Heart right ventricle (tissue), 16 donors: ENCODE measurements at places on chromosomes 2 and 18. TPM values are rescaled to one million over a fixed set of nuclear protein-coding genes. Genes with fewer than 3 reads are reported as not detected.

The GKN1 gene
- total RNA-seq, result not detected

The IL36G gene
- total RNA-seq, result not detected

The BOLA3 gene
- total RNA-seq, result 87.9 TPM

The LOXL3 gene
- total RNA-seq, result 1.6 TPM

The IL1R1 gene
- 16.6 TPM for total RNA-seq

The SPOPL gene
- 14.2 TPM for total RNA-seq

The OXER1 gene
- 0.30 TPM for total RNA-seq

The NEU2 gene
- not detected for total RNA-seq

DNA sequence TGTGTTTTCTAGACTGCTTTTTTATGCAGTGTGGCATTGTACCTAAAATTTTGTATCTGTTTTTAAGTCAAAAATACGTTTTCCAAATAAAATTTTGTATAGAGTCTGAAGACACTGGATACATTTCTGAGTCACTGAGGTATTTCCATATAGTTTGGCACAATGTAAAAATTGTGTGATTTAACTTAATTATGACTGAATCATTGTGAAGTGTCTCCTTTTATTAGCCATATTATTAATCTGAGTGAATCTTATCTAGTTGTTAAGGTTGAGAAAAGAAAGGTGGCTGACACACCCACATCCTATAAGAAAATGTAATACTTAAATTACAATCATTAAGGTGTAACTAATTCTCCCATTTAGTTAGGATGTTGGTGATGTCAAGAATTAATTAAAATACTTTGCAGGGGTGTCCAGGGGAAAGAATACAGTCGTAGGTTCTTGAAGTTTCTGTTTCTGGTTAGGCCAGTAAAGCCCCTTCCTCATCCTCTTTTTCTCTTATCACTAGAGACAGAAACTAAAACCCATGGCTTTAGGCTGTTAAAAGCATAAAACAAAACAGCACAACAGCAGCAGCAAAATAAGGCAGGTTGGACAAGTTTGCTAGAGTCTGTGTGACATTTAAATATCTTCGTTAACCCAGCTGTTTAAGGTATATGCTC lies 71.6 kb downstream of the UBE2E3 start:
- no peak for DNase-seq

GRCh38 chr2:112529757-112530156 lies 12.5 kb upstream of the POLR1B start:
- no peak for DNase-seq

DNA sequence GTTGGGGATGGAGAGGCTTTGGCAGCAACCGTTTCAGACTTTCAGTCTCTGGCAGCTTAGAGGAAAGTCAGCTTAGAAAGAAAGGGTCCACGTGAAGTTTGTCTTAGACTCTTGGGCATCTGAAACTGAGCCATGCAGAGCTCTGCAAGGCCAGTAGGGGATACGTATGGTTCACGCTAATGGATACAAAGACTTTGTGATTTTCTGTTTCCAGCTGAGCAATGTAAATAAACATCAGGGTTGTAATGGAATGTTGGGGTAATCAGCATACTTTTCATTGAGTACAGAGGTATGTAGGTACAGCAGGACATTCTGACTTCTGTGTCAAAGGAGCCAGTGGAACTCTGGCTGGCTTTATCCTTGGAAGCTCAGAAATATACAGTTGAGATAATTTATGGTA lies 31.0 kb downstream of the RALB start:
- no peak for DNase-seq

DNA sequence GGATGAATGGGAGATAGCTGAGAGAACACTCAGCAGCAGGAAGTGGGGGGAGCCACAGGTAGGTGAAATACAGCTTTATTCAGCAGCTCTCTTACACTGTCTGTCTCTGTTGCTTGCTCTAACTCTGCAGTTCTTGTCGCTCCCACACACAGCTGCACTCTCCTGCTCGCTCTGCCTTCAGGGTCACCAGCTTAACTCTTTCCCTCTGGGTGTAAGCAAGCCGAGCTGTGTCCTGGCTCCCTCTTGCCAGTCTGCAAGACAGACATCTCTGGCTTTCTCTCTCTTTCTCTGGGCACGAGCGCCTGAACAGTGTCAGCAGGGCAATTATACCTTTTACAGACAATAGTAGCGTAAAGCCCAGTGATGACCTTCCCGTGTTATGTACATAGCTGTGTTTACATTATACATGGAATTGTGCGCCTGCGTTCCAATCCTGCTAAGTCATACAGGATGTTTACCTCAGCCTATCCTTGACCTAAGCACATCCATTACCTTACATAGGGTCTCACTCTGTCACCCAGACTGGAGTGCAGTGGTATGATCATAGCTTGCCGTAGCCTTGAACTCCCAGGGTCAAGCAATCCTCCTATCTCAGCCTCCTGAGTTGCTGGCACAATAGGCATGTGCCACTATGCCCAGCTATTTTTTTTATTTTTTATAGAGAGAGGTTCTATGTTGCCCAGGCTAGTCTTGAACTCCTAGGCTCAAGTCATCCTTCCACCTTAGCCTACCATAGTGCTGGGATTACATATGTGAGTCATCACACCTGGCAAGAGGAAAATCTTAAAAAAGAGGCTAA lies 57.8 kb upstream of the CHN1 start:
- no peak for DNase-seq

GRCh38 chr2:39615675-39616074 lies 50.0 kb upstream of the TMEM178A start:
- no peak for DNase-seq

DNA sequence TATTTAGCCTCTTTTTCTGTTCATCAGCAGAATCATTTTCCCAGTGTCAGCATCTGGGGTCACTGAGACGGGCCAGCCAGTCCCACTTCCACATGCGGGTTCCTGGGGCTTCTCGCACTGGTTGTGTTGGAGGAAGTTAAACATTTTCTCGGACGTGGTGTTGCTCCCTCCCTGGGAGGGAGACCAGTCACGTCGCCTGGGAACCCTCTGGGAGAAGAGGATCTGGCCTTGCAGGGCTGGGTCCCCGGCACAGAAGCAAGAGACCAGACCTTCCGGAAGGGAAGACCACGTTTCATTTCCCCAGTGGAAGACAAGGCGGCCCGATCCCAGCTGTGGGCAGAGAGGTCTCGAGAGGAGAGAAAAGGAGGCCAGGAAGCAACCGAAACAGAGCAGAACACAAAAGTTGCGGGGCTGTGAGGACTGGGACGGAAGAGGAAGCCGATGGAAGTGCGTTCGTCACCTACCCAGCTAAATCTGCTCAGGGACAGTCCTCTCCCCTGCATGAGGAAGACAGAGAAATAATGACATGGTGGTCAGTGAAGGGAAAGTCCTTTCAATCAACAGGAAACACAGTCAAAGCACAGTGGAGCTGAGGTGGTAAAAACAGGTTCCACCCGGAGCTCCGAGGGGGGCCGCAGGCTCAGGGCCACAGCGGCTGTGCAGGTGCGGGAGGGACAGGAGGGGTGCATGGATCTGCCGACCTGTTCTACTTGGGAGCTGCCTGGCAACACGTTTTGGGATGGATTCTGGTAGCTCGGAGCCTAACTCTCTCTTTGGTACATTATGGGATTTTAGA lies 144.4 kb downstream of the MBP start:
- DNase-seq, result peak; percentile 41

GRCh38 chr18:34492652-34493051 lies 217.4 kb upstream of the DTNA start:
- no peak for DNase-seq

DNA sequence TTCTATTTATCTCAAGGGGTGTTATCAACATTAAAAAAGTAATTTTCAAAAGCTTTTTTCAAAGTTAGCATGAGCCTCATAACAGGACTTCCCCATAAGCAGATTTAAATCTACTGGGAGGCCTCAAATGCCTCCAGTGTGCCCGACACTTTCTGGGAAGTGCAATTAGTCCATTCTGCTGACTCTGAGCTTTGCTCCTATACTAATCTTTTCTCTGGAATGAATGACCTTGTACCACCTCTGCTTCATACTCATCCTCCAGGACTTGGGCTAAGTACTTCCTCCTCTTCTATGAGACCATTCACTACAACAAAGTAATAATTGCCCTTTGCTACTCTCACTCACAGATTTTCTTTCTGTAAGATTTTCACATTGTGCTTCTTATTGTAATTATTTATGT lies 111.1 kb downstream of the RIT2 start:
- no peak for DNase-seq

- DNase-seq, result peak; percentile 40
Measured at GRCh38 chr18:48819276-48819675, 131.5 kb downstream of the SMAD7 start.

- DNase-seq, result no peak
Measured at GRCh38 chr2:234512884-234513669, 16.2 kb upstream of the ARL4C start.

- DNase-seq, result no peak
Measured at GRCh38 chr2:62381656-62382055, 124.3 kb downstream of the TMEM17 start.

- no peak for DNase-seq
Measured at GRCh38 chr2:103868396-103868795, 985.5 kb upstream of the POU3F3 start.

GRCh38 chr2:61377046-61377445 lies 93.8 kb downstream of the USP34 start:
- DNase-seq, result no peak

DNA sequence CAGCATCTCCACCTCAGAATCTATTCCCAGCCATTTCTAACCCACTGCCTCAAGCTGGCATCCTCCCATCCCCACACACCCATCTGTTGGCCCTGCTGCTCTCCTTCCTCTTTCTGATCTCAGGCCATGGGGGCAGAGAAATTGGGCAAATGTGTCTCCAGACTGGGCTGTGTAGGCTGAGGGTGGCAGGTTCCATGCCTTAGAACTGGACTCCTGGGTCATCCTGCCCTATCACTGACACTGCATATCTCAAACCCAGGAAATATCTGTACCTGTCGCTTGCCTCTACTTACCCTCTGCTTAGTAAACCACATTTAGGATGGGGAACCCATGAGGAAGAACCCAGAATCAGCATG lies 1.8 kb downstream of the WNT10A start:
- DNase-seq, result no peak

GRCh38 chr18:811892-812375 lies at the start of gene YES1:
YES1 (minus strand) TSS chr18:812242; CDS start chr18:756827, 55,415 bp downstream.
- DNase-seq, result peak; percentile 67

DNA sequence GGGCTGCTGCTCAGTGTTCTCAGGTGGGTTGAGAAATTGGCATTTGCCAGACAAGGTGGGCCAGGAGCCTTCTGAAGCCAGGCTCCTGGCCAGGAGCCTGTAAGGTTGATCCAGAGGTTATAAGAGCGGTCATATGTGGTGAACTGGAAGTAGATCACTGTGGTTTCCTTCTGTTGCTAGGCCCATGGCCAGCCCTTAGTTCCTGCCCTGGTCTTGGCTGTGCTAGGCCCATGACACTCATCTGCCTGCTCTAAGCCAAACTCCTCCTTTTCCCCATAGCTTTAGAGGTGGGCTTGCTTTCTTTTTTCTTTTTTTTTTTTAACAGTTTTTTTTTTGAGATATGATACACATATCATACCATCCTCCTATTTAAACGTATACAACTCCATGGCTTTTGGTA lies 5.0 kb upstream of the MGAT5 start:
- no peak for DNase-seq

GRCh38 chr2:201973305-201973928 lies 60.2 kb upstream of the FZD7 start:
- DNase-seq, result no peak

GRCh38 chr18:58362829-58363271 lies 266.0 kb downstream of the ALPK2 start:
- no peak for DNase-seq

DNA sequence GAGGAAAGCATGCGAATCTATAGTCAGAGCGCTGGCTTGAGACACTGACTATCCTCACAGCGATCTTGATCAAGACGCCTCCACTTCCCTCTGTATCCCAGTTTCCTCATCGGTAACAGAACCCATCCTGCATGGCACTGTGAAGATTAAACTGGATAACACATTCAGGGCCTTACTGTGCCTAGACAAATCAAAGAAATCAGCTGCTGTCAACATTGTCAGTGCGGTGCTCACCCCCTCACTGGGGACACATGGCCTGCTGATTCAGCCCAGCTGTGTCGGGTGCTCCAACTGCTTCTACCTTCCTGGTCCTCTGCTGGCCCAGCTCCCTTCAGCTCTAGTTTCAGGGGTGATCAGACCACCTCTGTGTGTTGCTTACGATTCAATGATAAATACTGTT lies 268.6 kb upstream of the AGAP1 start:
- no peak for DNase-seq

DNA sequence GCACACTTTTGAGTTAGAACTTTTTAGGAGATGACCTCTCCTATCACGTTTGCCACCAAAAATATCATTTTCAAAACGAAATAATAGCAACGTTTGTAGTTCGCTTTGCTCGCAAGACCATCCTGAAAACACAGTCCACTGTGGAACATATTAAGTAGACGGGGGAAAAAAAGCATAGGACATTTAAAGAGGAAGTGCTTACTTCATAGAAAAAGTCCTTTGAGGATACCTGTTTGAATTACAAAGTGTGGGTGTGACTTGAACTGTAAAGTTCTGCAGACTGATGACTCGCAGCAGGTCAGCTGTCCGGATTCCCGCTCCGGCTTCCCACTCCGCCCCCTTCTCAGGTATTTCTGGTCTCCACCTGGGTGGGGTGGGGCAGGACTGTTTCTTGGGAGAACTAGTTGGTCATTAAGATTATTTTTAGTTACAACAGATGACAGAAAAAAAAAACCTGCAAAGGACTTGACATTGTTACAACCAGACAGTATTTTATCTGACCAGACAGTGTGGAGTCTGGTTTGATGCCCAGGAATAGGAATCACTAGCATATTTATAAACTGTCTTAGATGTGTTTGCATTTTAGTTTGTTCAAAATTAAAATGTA lies 13.3 kb downstream of the CNOT11 start:
- DNase-seq, result no peak

DNA sequence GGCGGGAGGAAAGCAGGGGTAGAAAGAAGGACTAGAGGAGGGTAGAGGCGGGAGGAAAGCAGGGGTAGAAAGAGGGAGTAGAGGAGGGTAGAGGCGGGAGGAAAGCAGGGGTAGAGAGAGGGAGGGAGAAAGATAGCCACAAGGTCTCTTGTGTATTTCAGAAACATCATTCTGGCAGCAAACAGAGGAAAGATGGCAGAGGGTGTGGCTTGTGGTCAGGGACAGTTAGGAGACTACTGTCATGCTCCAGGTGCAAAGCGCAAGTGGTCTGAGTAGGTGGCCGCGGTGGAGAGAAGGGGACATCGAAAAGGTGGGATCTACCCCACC lies 82.4 kb upstream of the TAF1B start:
- no peak for DNase-seq

- DNase-seq, result no peak
Measured at GRCh38 chr2:59627599-59627998, 925.9 kb downstream of the BCL11A start.

DNA sequence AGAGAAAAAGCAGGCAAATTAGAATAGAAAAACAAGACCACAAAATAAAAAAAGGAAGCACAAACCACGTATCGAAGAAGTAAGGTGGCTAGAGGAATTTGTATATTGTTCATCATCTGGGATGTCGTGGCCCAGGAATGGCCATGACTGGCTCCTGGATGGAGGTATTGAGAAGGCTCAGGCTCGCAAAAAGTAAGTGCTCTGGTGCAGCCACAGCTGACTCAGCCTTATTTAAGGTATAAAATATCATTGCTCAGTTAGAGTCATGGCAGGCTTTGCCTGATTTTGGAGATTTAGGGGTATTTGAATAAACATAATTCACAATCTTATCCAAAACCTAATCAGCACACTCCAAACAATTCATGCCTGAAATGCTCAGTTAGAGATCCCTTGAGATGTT lies 78.4 kb upstream of the FANCL start:
- no peak for DNase-seq
